Vagina (tissue), 2 donors: ENCODE measurements at places on chromosomes 11 and 22. TPM values are rescaled to one million over a fixed set of nuclear protein-coding genes. Genes with fewer than 3 reads are reported as not detected.
A peak's percentile ranks its signal among the peaks of the same experiment; 100 is the strongest.

DNA sequence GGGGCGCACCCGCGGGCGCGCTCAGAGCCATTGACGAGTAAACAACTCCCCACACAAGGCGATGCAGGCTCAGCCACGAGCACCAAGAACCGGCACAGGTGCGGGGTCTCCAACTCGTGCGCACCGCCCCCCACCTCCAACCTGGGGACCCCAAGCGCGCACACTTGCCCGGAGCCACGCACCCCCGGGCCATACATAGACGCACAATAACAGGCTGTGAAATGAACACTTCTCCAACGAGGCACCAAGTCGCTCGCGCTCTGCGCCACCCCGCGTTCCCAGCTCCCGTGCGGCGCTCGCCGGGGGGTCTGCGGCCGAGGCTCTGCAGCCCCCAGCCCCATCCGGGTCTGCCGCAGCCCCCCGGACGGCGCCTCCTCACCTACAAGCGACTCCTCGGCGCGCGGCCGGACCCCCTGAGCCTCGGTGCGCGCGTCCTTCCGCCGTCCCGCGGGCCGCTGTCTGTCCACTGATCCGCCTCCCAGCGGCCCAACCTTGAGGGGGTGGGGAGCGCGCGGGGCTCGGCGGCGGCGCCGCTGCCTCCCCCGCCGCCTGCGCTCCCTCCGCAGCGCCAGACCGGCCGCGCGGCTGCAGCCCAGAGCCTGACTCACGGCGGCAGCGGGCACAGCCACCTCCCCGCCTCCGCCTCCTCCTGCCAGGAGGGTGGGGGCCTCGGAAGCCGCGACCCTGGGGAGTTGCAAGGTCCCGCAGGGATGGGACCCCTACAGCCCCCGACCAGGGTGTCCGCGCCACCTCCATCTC, 1.6 kb downstream of the IFITM10 start:
- no peaks in the 10 kb centered on the region for H3K27me3 ChIP-seq
- H3K4me1 ChIP-seq = peaks cover 50% of the 10 kb centered on the region
- H3K36me3 ChIP-seq = peaks cover 14% of the 10 kb centered on the region
- DNase-seq = no peak

DNA sequence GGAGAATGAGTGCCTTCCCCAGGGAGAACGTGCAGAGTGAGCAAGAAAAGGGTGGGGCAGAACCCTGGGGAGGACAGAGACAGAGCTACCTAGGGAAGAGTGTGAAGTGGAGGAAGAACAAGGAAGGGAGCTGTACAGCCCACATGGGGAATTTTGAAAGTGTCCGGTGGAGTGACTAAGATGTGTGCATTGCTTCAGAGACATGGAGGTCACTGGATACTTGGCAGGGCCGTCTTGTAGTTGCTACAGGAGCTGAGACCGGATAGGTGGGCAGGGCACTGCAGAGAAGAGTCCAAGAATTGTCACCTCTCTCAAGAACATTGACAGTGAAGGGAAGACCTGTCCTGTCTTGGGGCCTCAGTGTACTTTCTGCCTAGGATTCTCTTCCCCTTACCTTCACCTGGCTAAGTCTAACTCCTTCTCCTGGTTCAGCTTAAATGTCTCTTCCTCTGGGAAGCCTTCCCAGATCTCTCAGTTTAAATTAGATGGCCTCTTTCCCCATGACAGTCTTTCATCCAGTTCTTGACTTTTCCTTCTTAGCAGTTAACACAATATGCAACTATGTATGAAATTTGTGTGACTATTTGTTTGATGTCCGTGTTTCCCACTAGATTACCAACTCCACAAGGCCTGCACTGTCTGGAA, 9.2 kb upstream of the P2RY6 start:
- H3K27ac ChIP-seq = no peak overlapping the region
- no peaks in the 10 kb centered on the region for H3K27me3 ChIP-seq

GRCh38 chr11:75760243-75760642, 8.3 kb upstream of the DGAT2 start:
- H3K27ac ChIP-seq = no peak overlapping the region
- H3K4me1 ChIP-seq = no peaks in the 10 kb centered on the region
- no peak for DNase-seq
- H3K27me3 ChIP-seq = no peaks in the 10 kb centered on the region
- H3K36me3 ChIP-seq = no peaks in the 10 kb centered on the region
- no peak overlapping the region for H3K4me3 ChIP-seq

DNA sequence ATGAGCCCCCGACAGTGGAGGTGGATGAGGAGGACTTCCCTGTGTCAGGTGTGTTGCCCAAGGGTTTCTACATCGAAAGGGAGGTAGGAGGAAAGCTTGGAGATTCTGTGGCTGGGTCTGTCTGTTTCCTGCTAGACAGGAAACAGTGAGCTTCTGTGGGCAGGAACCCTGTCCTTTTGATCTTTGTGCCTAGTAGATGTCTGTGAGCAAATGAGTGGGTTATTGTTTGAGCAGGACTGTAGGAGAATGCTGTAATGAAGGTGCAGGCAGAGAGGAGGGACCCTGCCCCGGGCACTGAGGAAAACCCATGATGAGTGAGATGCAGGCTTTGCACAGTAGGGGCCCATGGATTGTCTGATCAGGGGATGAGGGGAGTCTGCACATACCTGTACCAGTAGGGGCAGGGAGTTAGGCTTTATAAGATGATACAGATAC, 14.0 kb downstream of the USP35 start:
- no peaks in the 10 kb centered on the region for H3K4me1 ChIP-seq
- no peaks in the 10 kb centered on the region for H3K27me3 ChIP-seq
- no peak for DNase-seq
- H3K36me3 ChIP-seq = peaks cover 18% of the 10 kb centered on the region

DNA sequence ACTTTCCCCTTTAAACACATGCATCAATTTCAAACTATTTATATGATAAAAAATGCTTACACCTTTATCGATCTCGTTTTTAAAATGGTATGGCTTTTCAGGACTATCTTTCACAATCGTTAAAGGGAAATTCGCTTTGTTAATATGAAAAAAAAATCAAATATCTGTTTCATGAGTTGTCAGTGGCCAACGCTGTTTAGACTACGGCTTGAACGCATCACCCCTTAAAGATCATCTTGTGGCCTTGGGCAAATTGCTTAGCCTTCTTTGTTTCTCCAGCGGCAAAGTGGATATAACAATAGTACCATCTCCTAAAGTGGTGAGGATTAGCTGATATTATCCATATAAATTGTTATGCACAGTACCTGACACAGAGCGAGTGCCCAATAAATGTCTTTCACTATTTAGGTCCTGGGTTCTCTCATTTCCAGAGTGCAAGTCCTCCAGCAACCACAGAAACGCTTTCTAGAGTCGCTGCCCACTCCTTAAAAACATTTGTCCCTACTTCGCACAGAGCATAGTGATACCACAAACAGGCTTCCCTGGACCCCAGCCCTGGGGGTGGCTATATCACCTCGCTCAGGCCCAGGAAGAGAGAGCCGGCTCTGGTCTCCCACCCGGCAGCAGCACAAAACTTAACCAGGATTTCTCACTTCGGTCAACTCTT, 904 bp downstream of the SLC35F2 start:
- H3K36me3 ChIP-seq = no peaks in the 10 kb centered on the region
- H3K27ac ChIP-seq = peak overlapping the region; percentile 75
- peaks cover 10% of the 10 kb centered on the region for H3K4me1 ChIP-seq
- peak overlapping the region; percentile 85 for H3K4me3 ChIP-seq

- peaks cover 73% of the 10 kb centered on the region for H3K4me1 ChIP-seq
- peak overlapping the region; percentile 93 for H3K27ac ChIP-seq
- no peaks in the 10 kb centered on the region for H3K27me3 ChIP-seq
- DNase-seq = no peak
These were observed 20.7 kb upstream of the CBX7 start for GRCh38 chr22:39173050-39173706.

DNA sequence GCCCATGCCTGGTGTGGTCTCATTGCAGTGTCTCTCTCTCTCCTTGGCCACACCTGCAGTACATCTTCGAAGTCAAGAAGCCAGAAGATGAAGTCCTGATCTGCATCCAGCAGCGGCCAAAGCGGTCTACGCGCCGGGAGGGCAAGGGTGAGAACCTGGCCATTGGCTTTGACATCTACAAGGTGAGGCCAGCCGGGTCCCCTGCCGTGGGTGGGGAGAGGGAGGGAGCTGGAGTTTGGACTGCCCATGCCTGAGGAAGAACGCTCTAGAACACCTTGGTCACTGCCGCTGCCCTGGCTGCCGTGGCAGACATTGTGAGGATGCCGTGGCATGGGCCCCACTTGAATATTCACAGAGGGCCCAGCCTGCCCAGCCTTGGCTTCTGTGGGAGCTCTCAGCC, 9.1 kb upstream of the MYO7A start:
- no peak overlapping the region for H3K4me3 ChIP-seq
- no peaks in the 10 kb centered on the region for H3K27me3 ChIP-seq
- H3K27ac ChIP-seq = no peak overlapping the region
- DNase-seq = no peak

GRCh38 chr11:64489831-64490441, 101.1 kb upstream of the SLC22A12 start:
- no peak overlapping the region for H3K27ac ChIP-seq
- DNase-seq = no peak
- no peak overlapping the region for H3K4me3 ChIP-seq
- no peaks in the 10 kb centered on the region for H3K27me3 ChIP-seq

DNA sequence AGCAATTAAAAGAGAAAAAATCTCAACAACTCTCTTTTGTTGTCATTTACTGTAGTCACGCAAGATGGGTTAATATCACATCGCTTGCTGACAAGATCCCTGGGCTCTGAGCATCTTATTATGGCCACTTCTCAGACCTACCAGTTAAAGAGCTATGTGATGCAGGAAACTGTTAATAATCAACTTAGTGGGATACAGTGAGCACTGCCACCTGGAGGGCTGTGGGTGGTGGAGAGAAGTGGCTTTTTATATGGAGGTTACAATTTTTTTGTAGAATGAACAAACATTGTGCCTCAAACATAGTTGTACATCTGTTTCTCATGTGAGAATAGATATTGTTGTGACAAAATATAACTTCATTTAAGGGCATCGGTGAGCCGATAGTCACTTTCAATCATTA, 181.0 kb downstream of the TENM4 start:
- peaks cover 7% of the 10 kb centered on the region for H3K4me1 ChIP-seq
- no peak overlapping the region for H3K4me3 ChIP-seq
- no peak for DNase-seq
- H3K27ac ChIP-seq = no peak overlapping the region

GRCh38 chr22:23400286-23400981, 179.7 kb downstream of the IGLL1 start:
- no peak overlapping the region for H3K27ac ChIP-seq
- H3K4me1 ChIP-seq = peaks cover 4% of the 10 kb centered on the region
- no peak for DNase-seq
- H3K27me3 ChIP-seq = no peaks in the 10 kb centered on the region
- H3K36me3 ChIP-seq = no peaks in the 10 kb centered on the region

GRCh38 chr22:34293324-34293723, 373.0 kb upstream of the LARGE1 start:
- H3K4me3 ChIP-seq = no peak overlapping the region
- no peak overlapping the region for H3K27ac ChIP-seq
- no peaks in the 10 kb centered on the region for H3K27me3 ChIP-seq
- H3K36me3 ChIP-seq = no peaks in the 10 kb centered on the region

- peak overlapping the region; percentile 53 for H3K27ac ChIP-seq
- peaks cover 75% of the 10 kb centered on the region for H3K4me1 ChIP-seq
- H3K27me3 ChIP-seq = no peaks in the 10 kb centered on the region
- DNase-seq = no peak
- no peaks in the 10 kb centered on the region for H3K36me3 ChIP-seq
- H3K4me3 ChIP-seq = no peak overlapping the region
These were observed 5.6 kb downstream of the RTN3 start for GRCh38 chr11:63686926-63687325.

DNA sequence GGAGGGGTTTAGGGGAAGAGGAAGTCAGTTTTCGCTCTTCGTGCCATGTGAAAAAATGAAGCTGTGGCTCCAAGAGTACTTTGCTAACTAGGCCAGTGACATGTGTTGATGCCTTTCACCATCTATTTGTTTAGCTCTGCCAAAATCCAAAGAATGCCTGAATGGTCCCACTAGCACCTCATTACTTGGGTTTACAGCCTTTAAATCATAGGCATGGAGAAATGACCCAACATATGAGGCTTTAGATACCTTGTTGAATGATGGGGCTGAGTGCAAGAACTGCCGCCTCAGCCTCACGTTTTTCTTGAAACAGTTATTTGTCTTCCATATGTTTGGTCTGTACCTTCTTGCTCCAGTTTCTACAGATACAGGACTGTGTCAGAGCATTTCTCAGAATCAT, 8.3 kb downstream of the RBM4 start:
- H3K27me3 ChIP-seq = no peaks in the 10 kb centered on the region
- DNase-seq = no peak
- H3K4me1 ChIP-seq = peaks cover 52% of the 10 kb centered on the region

DNA sequence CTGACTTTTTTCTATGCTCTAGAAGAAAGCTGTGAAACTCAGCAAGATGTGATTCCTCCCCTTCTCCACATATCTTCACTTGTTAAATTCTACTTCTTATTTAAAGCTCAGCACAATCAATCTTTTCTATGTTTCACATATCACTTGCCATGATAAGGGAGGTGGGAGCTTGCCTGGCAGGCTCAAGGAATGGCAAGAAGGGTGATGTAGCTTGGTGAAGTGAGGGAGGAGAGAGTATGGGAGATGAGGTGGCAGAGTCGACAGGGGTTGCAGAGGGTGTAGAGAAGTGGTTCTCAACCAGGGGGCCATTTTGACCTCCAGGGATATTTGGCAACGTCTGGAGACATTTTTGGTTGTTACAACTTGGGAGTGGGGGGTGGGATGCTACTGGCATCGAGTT, 120.6 kb upstream of the TIMP3 start:
- no peak overlapping the region for H3K27ac ChIP-seq
- no peaks in the 10 kb centered on the region for H3K36me3 ChIP-seq
- no peak overlapping the region for H3K4me3 ChIP-seq

DNA sequence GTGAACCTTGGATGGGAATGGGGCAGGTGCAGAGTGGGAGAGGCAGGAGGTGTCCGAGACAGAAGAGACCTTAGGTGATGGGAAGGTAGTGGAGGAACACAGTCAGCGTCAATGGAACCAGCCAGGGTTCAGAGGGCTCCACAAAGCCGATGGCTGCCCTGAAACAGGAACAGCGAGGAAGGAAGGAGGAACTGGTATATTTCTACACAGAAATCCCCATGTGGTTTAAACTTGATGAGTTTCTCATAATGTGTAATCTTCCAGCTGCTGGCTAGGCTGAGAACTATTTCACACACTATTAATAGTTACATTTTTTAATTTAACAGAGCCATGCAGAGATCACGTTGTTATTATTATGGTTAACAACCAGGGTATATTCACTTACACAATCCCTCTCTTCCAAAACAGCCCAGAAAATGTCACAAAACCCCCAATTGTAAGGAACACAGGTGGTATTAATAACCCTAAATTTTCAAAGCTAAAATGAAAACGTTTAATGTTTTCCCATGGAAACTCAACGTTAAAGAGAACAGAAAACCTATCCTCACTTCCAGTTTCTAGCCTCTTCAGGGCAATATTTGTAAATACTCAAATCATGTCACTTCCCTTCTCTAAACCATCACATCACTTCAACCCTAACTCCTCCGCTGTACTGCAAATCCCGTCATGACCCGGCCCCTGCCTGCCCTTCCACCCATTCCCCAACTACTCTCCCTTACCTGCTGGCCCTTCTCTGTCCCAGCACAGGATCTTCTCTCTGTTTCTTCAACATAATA, 74.5 kb upstream of the ARFGAP3 start:
- no peak for DNase-seq
- H3K27ac ChIP-seq = peak overlapping the region; percentile 85
- peaks cover 90% of the 10 kb centered on the region for H3K4me1 ChIP-seq
- no peaks in the 10 kb centered on the region for H3K36me3 ChIP-seq
- H3K27me3 ChIP-seq = no peaks in the 10 kb centered on the region

The USH1C gene
- not detected for total RNA-seq

The MMP11 gene
- total RNA-seq = 6.4 TPM

The PITPNB gene
- total RNA-seq = 51.3 TPM

The NKAPD1 gene
- total RNA-seq = 11.8 TPM

The KCNQ1OT1 gene
- total RNA-seq = 3.4 TPM

The KCNQ1 gene
- total RNA-seq = 2.7 TPM

The SCGB1D2 gene
- not detected for total RNA-seq

The ST14 gene
- total RNA-seq = 43.2 TPM

The UBQLN3 gene
- total RNA-seq = not detected
